ENCODE measurements at places on chromosomes 1 and 21. TPM values are rescaled to one million over a fixed set of nuclear protein-coding genes. Genes with fewer than 3 reads are reported as not detected.

DNA sequence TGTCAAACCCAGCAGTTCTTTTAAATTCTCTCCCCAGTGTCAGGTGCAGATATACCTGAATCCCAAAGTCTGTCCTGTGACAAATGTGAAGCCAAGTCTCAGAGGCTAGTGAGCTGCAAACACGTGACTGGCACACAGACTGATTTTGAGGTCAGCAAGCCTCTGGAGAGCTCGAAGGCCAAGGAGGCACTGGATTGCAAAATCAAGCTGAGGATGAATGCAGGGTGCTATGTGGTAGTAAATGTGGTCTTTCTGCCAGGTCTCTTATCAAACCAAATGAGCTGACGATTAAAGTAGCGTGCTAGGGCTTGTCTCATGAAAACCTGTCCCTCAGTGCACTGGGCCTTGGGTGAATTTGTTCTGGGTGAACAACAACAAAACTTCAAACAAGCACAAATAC lies 20.6 kb downstream of the GPR3 start:
- DNase-seq = no peak

DNA sequence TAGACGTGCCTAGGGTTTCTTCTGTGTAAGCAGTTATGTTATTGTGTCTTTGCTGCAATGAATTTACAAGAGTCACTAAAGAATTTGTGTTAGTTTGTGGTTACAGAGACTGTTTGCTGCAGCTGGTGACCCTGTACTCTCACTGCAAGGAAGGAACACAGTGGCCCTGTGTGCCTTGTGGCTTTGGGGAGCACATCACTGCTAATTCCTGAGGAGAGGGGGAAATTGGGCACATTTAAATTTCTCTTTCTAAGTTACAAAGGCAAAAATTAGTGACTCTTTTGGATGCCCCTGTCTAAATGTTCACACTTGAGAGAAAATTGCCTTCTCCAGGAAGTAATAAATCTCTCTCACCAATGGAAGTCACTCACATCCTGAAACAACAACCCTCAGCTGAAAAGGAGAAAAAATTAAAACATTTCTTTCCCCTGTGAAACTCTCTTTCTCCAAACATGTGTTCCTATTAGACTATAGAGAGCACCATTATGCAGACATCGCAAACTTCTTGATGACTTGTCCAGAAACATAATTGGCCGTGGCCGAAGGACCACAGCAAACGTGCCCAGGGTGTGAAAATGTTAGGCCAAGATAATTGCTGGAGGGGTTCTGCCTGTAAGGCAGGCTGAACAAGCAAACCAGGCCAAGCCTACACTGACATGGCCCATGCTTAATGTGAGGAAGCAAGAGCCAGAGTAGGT lies 32.3 kb upstream of the SPAG17 start:
- DNase-seq = peak; percentile 5

Gene JAM2
- 13.4 TPM for polyA plus RNA-seq

- no peak for DNase-seq
Observed at GRCh38 chr1:22259551-22260282, 116.8 kb upstream of the WNT4 start.

DNA sequence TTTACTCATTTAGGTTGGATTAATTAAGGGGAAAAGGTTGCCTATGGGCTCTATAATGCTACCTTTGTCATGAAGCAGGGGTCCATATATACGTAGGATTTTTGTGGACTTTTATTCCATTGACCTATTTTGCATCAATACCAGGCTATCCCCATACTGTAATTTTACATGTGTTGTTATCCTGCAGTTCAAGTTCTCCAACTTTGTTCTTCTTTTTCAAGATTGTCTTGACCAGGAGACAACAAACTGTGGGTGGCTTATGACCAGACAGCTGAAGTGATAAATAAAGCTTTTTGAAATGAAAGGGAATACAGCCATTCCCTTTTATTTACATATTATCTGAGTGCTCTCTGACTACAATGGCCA lies 345.7 kb downstream of the BARHL2 start:
- no peak for DNase-seq

GRCh38 chr1:92029241-92029922 lies 403 bp upstream of the EPHX4 start:
- DNase-seq = no peak

DNA sequence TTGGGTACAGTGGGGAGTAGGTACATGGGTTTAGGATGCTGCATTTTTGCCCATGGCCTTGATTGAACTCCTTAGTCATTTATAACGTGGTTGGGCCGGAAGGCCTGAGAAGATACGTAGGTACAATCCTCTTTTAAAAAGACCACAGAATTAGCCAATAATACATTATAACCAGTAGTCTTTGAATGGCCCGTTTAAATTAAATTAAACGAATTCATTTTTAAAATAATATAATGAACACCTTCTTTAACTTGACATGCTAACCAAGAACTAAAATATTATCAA lies 20.1 kb upstream of the ADAR start:
- DNase-seq = no peak
